ENCODE measurements at places on chromosomes 2 and 18. TPM values are rescaled to one million over a fixed set of nuclear protein-coding genes. Genes with fewer than 3 reads are reported as not detected.

DNA sequence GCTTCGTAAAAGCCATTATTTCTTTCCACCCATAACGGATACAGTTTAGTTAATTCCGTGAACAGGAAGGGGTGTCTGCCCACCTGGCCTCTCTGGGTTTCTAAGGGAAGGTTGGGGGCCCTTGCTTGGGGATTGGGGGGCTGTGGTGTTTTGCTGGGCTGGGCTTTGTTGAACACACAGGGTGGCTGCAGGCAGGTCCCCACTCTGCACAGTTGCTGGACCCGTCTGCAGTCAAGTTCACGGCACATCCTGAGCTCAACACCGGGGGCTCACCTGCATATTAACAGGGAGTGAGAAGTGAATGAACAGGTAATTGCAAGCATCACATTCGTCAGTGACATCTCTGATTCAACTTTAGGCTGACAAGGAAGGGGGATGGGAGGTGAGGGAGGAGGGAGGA is 109.0 kb downstream of the ZNF516 start:
- H3K4me1 ChIP-seq, result peaks cover 16% of the 10 kb centered on the region
- H3K36me3 ChIP-seq, result peaks cover 3% of the 10 kb centered on the region
- no peak overlapping the region for H3K27ac ChIP-seq

- no peaks in the 10 kb centered on the region for H3K4me1 ChIP-seq
- H3K4me3 ChIP-seq, result no peak overlapping the region
- no peak overlapping the region for H3K27ac ChIP-seq
- no peak for DNase-seq
These were observed 348.5 kb downstream of the EN1 start for GRCh38 chr2:118498943-118499342.

GRCh38 chr2:10930721-10931516 is 19.2 kb downstream of the KCNF1 start:
- DNase-seq, result peak; percentile 50
- no peak overlapping the region for H3K4me3 ChIP-seq
- peak overlapping the region; percentile 4 for H3K27ac ChIP-seq
- no peaks in the 10 kb centered on the region for H3K36me3 ChIP-seq
- H3K27me3 ChIP-seq, result no peaks in the 10 kb centered on the region

- no peak overlapping the region for H3K27ac ChIP-seq
- DNase-seq, result no peak
- H3K36me3 ChIP-seq, result no peaks in the 10 kb centered on the region
- H3K4me1 ChIP-seq, result peaks cover 14% of the 10 kb centered on the region
- H3K27me3 ChIP-seq, result no peaks in the 10 kb centered on the region
These were observed 44.7 kb downstream of the ANKRD44 start for GRCh38 chr2:197265924-197266323.

DNA sequence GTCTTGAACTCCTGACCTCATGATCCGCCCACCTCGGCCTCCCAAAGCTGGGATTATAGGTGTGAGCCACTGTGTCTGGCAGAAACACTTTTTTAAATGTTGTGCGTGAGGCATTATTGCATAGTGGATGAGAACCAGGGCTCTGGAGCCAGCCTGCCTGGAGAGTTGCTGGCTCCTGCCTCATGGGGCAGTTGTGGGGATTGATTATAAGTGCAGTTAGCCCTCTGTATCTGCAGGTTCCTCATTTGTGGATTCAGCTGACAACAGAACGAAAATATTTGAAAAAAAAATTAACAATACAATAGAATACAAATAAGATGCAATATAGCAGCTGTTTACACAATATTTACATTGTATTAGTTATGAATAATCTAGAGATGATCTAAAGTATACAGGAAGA is 129.4 kb upstream of the EML6 start:
- no peak overlapping the region for H3K27ac ChIP-seq
- H3K27me3 ChIP-seq, result no peaks in the 10 kb centered on the region
- no peak for DNase-seq
- H3K4me3 ChIP-seq, result no peak overlapping the region
- peaks cover 6% of the 10 kb centered on the region for H3K36me3 ChIP-seq

DNA sequence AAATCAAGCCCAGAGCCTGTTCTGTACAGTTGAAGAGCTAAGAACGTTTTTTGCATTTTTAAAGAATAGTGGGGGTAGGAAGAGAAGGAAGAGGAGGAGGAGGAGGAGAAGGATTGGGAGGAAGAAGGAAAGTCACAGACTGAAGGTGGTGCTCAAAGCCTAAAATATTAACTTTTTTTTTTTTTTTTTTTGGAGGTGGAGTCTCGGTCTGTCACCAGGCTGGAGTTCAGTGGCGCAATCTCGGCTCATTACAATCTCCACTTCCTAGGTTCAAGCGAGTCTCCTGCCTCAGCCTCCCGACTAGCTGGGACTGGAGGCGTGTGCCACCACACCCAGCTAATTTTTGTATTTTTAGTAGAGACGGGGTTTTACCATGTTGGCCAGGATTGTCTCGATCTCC is 18.3 kb upstream of the KLHL29 start:
- H3K27me3 ChIP-seq, result peaks cover 11% of the 10 kb centered on the region
- H3K4me1 ChIP-seq, result no peaks in the 10 kb centered on the region
- no peak for DNase-seq
- no peak overlapping the region for H3K27ac ChIP-seq

DNA sequence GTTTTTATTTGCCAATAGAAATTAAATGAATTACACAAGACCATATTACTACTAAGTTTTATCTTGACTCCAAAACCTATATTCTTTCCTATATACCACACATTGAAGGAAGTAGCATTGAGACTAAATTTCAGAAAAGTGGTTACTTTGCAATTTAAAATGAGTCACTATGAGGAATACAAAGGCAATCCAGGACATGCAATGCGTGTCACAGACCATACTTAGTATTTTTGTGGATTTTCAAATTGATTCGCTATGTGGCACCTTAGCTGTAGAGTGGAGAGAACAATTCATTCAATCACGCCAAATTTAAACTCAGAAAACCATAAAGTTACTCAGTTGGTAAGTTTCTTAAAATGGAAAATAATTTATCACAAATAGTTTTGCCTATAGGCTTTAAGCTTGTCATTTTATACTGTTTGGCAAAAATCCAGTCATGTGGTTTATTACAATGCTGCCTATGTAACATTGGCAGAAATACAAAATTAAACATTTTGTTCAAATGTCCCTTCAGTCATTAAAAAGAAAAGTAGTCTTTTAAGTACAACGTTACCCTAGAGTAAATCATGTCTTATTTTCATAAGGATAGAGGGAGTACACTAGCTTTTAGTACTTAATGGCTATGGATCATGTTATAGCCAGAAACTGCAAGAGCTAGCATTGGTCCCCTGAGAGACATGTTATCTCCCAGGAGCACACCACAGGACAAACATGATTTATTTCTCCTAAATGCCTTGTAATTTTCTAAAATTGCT is 222.8 kb upstream of the CDH7 start:
- H3K4me3 ChIP-seq, result no peak overlapping the region
- H3K36me3 ChIP-seq, result no peaks in the 10 kb centered on the region
- H3K4me1 ChIP-seq, result no peaks in the 10 kb centered on the region
- H3K27ac ChIP-seq, result no peak overlapping the region

The HJURP gene
- 22.6 TPM for total RNA-seq

DNA sequence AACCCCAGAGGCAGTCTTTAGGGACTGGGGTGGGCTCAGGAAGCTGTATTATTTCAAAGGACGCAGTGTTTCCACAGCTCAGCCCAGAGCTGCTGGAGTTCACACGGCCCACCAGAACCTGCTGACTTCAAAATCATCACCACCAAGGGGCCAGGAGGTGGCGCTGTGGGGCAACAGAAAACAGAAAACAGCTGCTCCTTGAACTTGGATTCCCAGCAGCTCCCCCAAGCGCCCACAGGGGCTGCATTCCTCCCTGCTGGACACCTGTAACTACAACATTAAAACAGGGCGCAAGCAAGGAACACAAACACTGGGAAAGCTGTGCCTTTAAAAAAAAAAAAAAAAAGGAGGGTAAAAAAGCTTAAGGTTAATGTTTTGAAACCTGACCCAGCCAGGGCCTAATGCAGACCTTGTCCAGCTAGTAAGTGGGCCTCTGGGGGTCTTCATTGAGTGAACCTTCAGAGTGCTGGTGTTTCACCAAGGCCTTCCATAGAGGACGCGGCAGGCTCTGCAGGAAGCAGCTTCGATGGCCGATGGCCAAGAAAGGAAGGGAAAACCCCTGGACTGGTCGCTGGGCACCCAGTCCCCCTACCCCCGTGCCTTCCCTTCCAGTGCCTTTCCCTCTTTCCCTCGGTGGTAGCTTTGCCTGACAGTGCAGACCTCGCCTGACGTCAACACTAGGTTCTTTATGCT is 25.9 kb downstream of the MLPH start:
- H3K36me3 ChIP-seq, result peaks cover 2% of the 10 kb centered on the region
- no peak overlapping the region for H3K27ac ChIP-seq
- H3K4me3 ChIP-seq, result no peak overlapping the region
- peak; percentile 85 for DNase-seq

- no peaks in the 10 kb centered on the region for H3K27me3 ChIP-seq
- H3K27ac ChIP-seq, result no peak overlapping the region
- H3K36me3 ChIP-seq, result no peaks in the 10 kb centered on the region
These were observed 1485.4 kb upstream of the CELF4 start for GRCh38 chr18:39051013-39051412.

DNA sequence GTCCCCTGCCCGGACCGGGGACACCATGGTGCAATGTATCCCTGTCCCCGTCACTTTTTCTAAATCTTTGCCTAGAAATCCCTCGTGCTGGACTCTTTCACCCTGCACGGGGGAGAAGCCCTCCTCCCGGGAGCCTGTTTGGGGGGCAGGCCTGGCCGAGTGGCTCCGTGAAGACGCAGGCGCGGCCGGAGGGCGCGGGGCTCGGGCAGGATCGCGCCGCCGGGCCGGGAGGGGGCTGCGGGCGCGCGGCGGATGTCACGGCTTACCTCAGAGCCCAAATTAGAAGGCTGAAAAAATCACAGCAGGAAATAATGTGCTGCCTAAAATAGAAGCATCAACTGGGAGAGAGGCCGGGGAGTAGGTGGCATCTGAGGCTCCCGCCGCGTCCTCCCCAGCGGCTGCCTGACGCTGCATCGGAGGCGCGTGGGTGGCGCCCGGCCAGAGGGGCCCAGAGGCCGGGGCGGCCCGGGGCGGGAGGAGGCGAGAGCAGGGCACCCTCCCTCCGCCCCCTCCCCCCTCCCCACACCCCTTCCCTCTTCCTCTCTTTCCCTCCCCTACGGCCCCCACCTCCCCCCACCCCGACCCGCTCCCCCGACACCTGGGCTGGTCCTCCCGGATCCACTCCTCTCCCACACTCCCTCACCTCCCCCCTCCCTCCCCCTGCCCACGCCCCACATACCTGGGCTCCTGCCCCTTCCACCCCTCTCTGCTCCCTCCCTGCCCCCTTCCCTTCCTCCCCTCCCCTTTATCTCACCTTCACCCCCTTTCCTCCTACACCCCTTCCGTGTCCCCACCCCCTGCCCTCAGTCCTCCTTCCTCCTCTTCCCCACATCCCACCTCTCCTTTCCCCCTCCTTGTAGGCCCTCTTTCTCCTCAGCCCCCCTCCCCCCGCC is 51.9 kb downstream of the SLC4A1AP start:
- DNase-seq, result peak; percentile 69
- H3K4me1 ChIP-seq, result peaks cover 9% of the 10 kb centered on the region
- H3K36me3 ChIP-seq, result no peaks in the 10 kb centered on the region
- no peaks in the 10 kb centered on the region for H3K27me3 ChIP-seq
- H3K27ac ChIP-seq, result peak overlapping the region; percentile 45

DNA sequence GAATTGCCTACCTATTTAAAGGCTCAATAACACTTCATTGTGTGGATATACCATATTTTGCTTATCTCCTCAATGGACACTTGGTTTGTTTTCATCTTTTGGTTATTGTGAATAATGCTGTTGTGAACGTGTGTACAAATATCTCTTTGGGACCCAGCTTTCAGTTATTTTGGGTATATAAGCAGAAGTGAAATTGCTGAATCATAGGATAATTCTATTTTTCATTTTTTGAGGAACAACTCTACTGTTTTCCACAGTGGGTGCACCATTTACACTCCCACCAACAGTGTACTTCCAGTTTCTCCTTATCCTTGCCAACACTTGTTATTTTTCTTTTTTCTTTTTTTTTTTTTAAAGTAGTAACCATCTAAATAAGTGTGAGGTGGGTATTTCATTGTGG is 29.0 kb downstream of the PTPN4 start:
- H3K27me3 ChIP-seq, result no peaks in the 10 kb centered on the region
- H3K4me3 ChIP-seq, result no peak overlapping the region
- no peak for DNase-seq
- H3K36me3 ChIP-seq, result no peaks in the 10 kb centered on the region
- no peaks in the 10 kb centered on the region for H3K4me1 ChIP-seq
- H3K27ac ChIP-seq, result no peak overlapping the region

DNA sequence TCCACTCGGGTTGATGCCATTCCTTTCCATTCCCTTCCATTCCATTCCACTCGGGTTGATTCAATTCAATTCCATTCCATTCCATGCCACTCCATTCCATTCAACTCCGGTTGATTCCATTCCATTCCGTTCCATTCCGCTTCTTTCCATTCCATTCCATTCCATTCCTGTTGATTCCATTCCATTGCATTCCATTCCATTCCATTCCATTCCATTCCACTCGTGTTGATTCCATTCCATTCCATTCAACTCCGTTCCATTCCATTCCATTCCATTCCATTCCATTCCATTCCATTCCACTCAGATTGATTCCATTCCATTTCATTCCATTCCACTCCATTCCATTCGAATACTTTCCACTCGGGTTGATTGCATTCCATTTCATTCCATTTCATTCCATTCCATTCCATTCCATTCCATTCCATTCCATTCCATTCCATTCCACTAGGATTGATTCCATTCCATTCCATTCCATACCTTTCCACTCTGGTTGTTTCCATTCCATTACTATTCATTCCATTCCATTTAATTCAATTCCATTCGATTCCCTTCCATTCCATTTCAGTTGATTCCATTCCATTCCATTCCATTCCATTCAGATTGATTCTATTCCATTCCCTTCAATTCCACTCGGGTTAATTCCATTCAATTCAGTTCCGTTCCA is 1141.8 kb downstream of the RPIA start:
- no peaks in the 10 kb centered on the region for H3K4me1 ChIP-seq
- H3K27me3 ChIP-seq, result no peaks in the 10 kb centered on the region
- no peak overlapping the region for H3K4me3 ChIP-seq
- no peaks in the 10 kb centered on the region for H3K36me3 ChIP-seq
- no peak overlapping the region for H3K27ac ChIP-seq

The LAMA1 gene
- total RNA-seq, result 11.4 TPM

- DNase-seq, result no peak
- no peak overlapping the region for H3K27ac ChIP-seq
- no peaks in the 10 kb centered on the region for H3K36me3 ChIP-seq
- H3K4me3 ChIP-seq, result no peak overlapping the region
- H3K4me1 ChIP-seq, result no peaks in the 10 kb centered on the region
These were observed 1088.1 kb downstream of the TSN start for GRCh38 chr2:122843503-122843902.

- H3K4me1 ChIP-seq, result peaks cover 11% of the 10 kb centered on the region
- no peak for DNase-seq
- no peaks in the 10 kb centered on the region for H3K36me3 ChIP-seq
- H3K27me3 ChIP-seq, result no peaks in the 10 kb centered on the region
- no peak overlapping the region for H3K4me3 ChIP-seq
- H3K27ac ChIP-seq, result no peak overlapping the region
These were observed 77.8 kb downstream of the SOCS6 start for GRCh38 chr18:70366670-70367069.

The D2HGDH gene
- total RNA-seq, result 8.3 TPM

GRCh38 chr18:54284981-54285785 is 15.9 kb downstream of the POLI start:
- H3K4me3 ChIP-seq, result no peak overlapping the region
- peak; percentile 75 for DNase-seq
- no peaks in the 10 kb centered on the region for H3K27me3 ChIP-seq
- H3K27ac ChIP-seq, result no peak overlapping the region
- no peaks in the 10 kb centered on the region for H3K4me1 ChIP-seq
- peaks cover 7% of the 10 kb centered on the region for H3K36me3 ChIP-seq

- DNase-seq, result no peak
- H3K36me3 ChIP-seq, result no peaks in the 10 kb centered on the region
- H3K27ac ChIP-seq, result no peak overlapping the region
- no peaks in the 10 kb centered on the region for H3K27me3 ChIP-seq
- no peak overlapping the region for H3K4me3 ChIP-seq
- H3K4me1 ChIP-seq, result 0 out of 2 replicates have a peak, but pooled peaks cover 1% of the 10 kb centered on the region
These were observed 47.3 kb upstream of the TMEM200C start for GRCh38 chr18:5942591-5942990.
